Osteocyte (in vitro differentiated cells): ENCODE measurements at places on chromosomes 7 and 10.

GRCh38 chr10:366186-366585 is 230.9 kb downstream of the ZMYND11 start:
- DNase-seq: no peak

GRCh38 chr7:108263425-108263824 is 133.3 kb upstream of the LAMB4 start:
- no peak for DNase-seq

DNA sequence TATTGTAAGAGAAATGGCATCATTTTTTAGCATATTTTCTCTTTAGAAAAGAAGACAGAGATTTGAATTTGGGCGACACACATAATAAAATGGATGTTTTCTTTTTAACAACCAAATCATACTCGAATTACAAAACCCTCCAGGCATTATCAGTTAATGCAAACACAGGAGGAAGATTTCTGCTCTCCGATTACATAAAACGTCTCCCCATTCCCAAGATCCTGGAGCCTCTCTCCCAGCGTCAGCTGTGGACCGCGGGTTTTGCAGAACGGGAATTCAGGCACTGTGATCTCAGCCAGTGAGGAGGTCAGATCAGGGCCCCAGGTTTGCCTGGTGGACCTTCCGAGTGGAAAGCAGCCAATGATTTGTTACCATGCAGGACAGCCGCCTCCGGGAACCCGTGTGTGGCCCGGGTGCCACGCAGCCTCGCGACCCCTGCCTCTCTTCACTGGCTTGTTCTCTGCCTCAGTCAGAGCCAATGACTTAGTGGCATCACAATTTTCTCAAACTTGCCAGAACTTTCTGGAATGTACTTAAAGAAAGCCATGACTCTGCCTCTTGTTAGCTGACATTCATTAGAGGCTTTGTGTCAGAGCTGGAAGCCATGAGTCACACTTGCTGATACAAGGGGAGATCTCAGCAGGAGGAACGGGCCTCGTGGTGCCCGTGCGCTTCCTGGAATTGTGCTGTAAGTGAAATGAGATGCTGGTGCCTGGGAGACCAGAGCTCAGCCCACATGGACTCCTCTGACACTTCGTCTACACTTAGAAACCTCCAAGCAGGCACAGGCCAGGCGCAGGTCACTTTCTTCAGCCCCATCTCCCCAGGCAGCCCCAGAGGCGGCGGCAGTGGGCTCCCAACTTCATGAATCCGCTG is 246.1 kb downstream of the KLF6 start:
- no peak for DNase-seq

DNA sequence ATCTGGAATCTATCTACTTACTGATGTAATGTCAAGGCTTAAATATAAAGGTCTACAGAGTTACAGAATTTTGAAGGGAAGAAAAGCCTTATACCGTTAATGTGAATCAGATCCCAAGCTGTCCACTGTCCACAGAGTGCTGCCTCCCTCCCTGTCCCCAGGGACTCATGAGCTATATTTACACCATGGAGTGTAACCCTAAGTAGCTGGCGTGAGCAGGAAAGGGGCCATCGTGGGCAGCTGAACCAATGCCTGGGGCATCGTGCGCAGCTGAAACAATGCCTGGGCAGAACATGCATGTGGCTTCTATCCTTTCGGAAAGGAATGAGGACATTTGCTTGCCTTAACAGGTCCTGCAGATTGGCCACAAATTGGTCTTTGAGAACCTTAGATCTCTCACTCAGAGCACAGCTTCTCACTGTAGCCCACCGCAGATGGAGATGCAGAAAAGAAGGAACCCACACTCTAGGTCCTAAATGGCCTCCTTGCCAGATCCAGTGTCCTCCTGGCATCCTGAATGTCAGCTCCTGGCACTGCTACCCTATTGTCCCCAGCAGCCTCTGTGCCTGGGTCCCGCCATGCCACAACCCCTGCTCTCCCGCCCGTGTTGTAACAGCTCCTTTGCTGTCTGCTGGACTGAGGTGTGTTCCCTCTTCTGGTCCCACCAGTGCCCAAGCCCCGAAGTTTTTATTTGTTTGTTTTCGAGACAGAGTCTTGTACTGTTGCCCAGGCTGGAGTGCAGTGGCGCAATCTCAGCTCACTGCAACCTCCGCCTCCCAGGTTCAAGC is 30.3 kb downstream of the CCDC3 start:
- DNase-seq: peak; percentile 87

DNA sequence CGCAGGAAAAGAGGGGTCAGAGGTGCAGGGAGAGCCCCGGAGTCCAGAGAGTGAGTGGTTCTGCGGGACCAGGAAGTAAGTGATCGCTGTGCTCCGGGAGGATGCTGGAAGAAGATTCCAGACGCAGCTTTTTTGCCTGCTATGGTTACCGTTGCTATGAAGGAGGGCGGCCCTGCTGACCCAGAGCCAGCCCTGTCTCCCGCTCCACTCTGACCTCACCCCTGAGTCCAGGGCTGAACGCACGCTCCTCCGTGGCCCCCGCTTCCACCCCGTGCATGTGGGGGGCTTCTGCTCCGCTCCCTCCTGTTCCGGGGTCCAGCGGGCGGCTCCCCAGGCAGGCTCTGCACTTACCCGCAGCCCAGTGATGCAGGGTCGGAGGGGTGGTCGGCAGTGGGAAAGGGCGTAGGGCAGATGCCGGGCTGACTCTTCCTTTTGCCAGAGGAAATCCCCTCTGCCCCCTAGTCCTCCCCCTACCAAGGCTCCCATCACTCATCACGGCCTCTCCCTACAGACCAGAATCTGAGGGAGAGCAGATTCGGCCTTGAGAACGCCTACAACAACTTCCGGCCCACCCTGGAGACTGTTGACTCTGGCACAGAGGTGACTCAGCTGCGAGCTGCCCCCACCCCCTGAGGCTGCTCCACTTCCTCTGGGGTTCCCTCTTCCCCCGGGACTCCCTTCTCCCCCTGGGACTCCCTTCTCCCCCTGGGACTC is 2.7 kb upstream of the MUC17 start:
- DNase-seq: peak; percentile 90

DNA sequence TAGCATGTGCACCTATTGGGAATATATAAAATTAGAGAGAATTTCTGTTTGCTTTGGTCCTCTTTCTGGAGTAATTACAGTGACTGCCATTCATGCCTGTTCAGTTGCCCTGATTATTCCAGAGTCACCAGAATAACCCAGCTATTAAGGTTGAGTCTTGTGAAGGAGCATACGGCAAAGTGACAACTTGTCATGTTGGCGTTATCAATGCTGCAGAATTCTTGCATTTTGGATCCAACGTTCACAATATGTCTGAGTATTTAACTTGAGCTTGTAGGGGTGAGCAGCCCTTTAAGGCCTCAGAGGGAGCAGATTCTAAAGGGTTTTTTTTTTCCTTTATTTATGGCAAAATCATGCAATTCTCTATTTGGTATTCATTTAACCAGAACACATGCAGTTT is 419.4 kb upstream of the MGMT start:
- DNase-seq: no peak

- no peak for DNase-seq
Observed at GRCh38 chr10:75662715-75663114, 231.3 kb downstream of the LRMDA start.

DNA sequence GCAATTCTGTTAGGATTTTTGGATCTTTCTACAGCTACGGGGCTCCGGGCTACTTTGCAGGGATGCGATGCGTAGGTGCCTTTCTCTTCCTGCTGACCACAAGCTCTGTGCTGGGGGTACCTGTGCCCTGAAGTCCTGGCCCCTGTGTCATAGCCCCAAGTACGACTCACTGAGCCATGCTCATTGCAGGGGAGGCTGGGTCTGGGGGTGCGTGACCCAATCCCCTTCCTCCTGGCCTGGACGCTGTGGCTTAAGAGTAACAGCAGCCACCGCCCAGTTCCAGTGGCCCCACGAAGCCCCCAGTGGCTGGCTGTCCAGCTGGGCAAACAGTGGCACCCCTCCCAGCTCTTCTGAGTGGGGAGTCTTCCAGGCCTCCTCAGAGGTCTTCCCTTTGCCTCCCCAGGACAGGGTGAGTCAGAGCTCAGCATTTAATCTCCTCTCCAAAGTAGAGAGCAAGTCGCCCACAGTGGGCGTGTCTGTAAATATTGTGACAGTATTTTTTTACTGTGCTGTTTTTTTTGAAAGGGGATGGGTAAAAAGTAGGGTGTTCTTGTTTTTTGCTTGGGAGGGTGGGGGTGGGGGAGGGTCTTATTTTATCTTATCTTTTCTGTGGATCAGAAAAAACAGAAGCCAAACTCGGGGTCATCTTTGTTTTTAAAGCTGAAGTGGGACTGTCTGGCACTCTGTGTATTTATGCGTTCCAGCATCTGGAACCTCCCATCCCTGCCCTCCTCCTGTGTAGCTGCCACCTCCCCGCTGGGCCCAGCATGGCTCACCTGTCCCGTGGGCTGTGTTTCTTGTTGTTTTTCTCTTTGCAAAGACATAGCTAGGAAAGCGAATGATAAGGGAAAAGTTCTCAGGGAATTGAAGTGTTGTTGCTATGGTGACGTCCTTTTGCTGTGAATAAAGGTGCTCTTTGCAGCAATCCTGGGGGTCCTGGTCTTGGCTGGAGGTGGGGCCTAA is 8.2 kb downstream of the LFNG start:
- no peak for DNase-seq

- no peak for DNase-seq
Observed at GRCh38 chr10:97539523-97540200, 32.9 kb upstream of the ANKRD2 start.

- DNase-seq: no peak
Observed at GRCh38 chr7:143256325-143256724, 6.9 kb upstream of the GSTK1 start.

DNA sequence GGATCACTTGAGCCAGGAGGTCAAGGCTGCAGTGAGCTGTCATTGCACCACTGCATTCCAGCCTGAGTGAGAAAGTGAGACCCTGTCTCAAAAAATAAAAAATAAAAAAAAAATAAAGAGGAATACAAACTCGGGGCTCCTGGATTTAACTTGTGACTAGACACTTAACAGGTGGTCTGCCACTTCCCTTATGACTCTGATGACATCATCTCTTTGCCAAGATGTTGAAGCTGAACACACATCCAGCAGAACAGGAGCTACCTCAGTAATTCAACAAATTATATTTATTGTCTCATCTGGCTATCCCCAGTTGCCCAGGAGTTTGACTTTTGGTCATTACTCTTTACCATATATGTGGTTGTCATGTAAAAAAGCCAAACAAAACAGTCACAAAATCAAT is 35.3 kb downstream of the NEUROD6 start:
- no peak for DNase-seq

- no peak for DNase-seq
Observed at GRCh38 chr10:48416584-48417232, 110.2 kb downstream of the MAPK8 start.

- DNase-seq: no peak
Observed at GRCh38 chr10:28467615-28468014, 65.3 kb upstream of the WAC start.

DNA sequence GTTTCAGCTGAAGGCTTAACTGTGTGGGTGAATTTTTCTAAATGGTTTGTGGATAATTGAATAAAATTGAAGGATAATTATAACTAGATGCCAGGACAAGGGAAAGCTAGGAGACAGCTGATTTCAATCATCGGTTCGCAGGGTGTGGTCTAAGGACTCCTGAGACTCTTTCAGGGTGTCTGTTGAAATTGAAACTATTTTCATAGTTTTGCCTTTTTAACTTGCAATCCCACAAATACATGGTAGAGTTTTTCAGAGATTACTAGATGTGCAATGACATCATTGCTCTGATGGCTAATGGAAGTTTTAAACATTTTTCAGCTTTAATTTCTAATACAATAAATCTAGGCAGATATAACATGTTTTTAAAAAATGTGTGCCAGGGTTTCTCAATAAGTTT is 18.5 kb downstream of the TRUB1 start:
- DNase-seq: no peak

DNA sequence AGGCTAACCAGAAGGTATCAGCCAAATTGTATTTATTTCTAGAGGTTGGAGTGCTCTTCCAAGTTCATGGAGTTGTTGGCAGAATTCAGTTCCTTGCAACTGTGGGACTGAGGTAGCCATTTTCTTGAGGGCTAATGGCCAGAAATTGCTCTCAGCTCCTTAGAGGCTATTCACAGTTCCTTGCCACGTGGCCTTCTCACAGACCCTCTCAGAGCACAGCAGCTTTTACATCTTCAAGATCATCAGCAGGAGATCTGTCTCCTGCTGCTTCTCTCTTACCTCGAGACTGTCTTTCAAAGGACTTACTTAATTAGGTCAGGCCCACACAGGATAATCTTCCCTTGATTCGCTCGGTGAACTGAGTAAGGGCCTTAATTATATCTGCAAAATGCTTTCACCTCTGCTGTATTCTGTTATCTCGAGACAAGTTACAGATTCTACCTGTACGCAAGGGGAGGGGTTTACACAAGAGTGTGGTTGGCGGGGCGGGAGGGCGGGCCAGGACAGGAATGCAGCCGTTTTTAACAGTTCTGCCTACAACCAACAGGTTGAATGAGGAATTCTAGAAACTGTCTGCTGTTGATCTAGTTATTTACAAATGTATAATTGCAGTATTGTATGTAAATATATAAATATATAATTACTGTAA is 15.0 kb downstream of the MIOS start:
- no peak for DNase-seq

- no peak for DNase-seq
Observed at GRCh38 chr7:85664341-85664740, 477.5 kb upstream of the SEMA3D start.

GRCh38 chr10:128380946-128381345 is 254.7 kb upstream of the MKI67 start:
- no peak for DNase-seq

DNA sequence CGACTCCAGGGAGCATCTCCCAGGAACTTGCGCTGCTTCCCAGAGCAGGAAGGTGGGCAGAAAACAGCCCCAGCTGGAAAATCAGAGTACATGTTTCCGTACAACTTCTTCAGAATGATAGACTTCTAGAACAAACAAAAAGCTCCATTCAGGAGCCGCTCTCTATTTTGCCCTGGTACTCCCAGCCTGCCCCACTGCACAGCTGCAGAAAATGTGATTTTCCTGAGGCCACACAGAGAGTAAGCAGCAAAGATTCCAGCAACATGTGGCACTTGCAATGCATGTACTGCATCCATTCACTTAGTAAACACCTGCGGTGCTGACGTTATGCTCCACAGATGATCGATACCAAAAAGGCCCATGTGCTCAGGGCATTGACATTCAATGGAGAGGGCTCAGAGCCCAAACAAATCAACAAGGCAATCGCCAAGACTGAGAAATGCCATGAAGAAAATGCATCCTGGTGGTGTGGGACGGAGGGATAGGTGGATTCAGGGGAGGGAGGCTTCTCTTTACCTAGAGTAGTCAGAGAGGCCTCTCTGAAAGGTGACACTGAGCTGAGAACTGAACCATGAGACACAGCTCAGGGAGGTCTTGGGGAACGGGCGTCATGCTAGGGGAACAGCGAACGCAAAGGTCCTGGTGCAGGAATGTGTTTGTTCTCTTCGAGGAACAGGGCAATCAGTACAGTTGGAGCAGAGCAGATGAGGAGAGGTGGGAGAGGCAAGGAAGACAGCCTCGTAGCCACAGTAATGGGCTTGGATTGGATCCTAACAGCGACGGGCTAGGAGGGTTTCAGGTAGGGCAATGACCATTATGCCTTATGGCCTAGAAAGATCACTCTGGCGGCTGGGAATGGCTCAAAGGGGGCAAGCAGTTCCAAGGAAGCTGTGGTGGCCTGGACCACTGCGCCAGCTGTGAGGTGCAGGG is 35.3 kb upstream of the DUSP5 start:
- no peak for DNase-seq
